Hematopoietic multipotent progenitor cell treated with erythropoietin and hydrocortisone succinate and interleukin-3 and kit ligand, for 8 days (in vitro differentiated cells): ENCODE measurements at places on chromosomes 1 and 21.

- DNase-seq, result no peak
These were observed 10.5 kb downstream of the RAVER2 start for GRCh38 chr1:64755361-64755760.

DNA sequence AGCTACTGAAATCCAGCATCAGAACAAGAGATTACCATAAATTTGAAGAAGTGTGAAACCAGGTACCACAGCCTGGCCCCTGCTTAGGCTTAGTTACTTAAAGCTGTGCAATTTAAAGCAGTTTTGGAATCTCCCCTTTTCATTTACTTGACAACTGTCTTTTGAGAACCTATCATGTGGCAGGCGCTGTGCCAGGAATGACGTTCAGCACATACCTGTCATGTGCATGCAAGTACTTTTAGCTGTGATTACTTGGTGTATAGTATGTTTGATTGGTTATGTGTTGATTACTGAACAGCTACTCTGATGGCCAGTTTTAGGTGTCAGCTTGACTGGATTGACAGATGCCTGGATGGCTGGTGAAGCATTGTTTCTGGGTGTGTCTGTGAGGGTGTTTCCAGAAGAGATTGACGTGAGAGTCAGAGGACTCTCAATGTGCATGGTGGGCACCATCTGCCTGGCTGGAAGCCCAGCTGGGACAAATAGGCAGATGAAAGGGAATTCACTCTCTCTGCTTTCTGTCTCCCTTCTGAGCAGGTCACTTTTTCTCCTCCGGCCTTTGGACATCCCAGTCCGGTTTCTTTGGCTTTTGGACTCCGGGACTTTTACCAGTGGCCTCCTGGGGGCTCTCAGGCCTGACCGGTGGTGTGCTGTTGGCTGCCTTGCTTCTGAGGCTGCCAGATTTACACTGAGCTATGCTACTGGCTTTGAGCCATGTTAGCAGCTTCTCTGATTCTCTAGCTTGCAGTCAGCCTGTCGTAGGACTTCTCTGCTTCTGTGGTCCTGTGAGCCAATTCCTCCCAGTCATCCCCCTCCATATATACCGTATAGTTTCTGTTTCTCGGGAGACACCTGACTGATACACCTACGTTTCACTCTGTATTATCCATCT, 178.0 kb downstream of the RYR2 start:
- DNase-seq, result no peak

DNA sequence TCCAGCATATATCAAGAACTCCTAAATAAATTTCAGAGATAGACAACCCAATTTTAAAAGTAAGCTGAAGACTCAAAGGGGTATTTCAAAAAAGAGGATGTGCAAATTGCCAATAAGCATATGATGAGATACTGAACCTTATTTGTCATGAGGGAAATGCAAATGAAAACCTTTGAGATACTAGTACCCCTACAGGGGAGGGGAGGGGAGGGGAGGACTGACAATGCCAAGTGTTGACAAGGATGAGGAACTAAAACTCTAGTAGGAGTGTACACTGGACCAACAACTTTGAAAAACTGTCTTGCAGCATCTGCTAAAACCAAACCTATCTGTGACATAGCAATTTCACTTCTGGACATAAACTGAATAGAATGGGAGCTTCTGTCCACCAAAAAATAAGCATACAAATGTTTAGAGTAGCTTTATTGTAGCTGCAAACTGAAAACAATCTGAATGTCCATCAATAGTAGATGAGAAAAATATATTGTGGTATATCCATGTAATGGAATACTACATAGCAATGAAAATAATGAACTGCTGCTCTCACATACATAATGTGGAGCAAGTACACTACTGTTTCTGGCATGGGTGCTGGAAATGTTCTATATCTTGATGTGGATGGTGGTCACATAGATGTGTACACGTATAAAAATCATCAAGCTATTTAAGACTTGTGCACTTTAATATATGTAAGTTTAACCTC, 57.2 kb downstream of the CDK18 start:
- DNase-seq, result no peak

DNA sequence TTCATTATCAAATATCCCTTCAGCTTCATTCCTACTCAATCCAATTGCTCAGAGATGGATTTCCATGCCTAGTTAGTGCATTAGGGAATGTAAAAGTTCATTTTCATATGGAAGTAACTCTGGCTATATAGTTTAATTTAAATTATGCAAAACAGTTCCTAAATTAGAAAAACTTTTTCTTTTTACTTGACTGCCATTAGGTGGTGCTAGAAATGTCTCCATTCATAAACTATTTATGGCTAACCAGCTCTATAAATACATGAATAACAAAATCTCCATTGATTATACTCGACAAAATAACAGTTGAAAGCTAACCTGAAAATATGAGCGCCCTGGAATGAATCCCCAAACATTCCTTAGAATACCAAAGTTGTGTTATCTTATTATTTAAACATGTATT, 311.4 kb downstream of the USH2A start:
- no peak for DNase-seq

DNA sequence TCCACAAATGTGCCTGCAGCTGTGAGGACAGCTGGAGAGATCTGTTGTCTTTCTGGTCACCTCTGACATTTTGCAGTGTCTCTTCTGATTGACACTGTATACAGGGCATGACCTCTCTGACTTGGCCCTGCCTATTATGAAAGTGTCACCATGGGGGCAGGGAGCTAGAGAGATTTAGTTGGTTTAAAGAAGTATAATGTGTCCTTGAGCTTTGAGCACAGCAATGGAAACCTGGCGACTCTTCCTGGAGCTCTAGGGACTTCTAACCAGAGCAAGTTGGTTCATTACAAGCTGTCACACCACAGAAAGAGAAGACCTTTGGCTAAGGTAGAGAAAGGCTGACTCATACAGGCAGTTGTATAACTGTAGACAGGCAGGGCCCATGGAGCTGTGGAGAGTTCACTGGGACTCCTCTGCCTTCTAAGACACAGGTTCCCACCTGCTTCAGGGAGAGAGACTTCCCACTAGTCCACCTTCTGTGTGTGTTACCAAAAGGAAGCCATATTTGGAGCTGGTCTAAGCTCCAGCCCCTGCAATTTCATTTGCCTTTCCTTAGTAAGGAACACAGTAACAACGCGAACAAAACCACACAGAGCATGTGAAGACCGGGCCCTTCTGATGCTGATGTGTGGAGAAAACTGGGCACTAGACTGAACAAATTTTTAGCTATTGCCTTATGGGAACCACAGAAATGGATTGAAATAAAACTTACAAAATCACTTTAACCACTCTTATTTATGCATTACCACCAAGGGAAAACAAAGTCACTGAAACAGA, 90.5 kb upstream of the ADAR start:
- no peak for DNase-seq

DNA sequence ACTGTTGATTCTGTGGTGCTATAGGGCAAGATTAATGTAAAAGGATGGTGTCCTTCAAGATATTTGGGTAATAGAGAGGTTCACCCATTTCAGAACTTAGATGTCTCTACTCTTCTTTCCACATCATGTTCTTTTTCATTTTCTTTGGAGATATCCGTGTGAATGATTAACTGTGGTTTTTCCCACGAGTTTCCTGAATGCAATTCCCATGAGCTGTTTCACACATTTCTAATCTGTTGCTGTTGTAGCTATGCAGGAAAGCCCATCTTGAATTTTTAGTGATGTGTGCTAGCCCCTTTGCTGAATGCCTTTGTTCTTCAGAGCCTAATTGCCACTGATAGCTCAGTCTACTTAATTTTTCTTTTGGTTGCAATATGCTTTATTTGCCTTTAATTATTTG, 27.6 kb downstream of the SNX27 start:
- DNase-seq, result no peak

DNA sequence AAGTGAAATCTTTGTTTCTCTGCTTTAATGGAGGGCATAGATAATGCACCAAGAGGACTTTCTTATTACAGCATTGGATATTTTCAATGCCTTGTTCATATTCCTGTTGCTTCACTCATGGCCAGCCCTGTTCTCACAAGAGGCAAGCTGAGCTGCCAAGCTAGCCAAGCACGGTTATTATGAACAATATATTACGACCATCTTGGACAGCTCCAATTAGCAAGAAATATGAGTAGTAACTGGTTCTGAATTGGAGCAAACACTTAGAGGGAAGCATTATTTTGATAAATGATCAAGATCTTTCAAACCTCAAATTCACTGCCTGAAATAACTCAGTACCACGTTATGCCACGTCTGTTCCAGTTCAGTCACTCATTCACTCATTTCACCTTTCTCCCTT, 159.8 kb downstream of the SETD4 start:
- no peak for DNase-seq

- DNase-seq, result no peak
These were observed 296.9 kb upstream of the RUNX1 start for GRCh38 chr21:35345954-35346353.

- peak; percentile 81 for DNase-seq
These were observed 134.6 kb upstream of the ARHGEF16 start for GRCh38 chr1:3319874-3320245.

DNA sequence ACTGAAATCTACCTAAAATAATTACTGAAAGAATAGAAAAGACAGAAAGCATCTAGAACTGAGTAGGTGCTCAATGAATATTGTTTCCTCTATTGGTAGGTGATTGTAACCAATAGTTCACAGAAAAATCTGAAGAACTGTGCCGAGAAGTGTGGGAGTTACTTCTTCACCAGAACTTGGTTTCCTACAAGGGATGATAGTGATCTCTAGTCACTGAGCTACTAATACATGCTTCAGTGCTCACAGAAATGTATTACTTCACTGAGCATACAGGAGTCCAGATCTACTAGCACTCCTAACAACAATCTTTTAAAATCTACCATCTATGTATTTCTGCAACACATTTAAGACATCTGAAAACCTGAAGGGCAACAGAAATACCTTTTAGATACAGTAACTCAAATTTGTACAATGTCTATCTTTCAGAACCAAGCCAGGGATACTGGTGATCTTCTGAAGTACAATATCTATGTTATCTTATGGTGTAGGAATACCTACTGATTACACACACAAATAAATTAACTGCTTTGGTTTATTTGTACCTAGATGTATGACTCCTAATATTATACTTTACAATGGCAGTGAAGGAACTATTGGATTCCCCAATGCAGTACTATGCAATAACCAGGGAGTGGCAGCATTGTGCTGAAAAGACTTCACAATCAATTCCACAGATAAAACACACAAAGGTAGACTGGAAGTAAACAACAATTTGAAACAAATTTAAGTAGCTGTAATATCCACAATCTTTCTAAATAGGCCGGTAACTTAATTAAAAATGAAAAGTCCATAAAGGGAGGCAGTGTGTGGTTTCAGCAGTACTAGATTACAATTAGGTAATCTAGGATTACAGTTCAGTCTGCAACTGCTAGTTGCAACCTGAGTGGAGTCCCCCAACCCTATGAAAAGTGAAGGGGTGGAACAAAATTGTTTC, 243.0 kb downstream of the SLC45A1 start:
- peak; percentile 69 for DNase-seq
